CD4-positive, alpha-beta T cell treated with Interleukin-6 for 4 hours (primary cell): ENCODE measurements at places on chromosomes 12 and 14.

GRCh38 chr12:45296046-45296586 is 80.2 kb downstream of the ANO6 start:
- no peak for DNase-seq

GRCh38 chr14:75240781-75241180 is 37.8 kb upstream of the FOS start:
- no peak for DNase-seq

DNA sequence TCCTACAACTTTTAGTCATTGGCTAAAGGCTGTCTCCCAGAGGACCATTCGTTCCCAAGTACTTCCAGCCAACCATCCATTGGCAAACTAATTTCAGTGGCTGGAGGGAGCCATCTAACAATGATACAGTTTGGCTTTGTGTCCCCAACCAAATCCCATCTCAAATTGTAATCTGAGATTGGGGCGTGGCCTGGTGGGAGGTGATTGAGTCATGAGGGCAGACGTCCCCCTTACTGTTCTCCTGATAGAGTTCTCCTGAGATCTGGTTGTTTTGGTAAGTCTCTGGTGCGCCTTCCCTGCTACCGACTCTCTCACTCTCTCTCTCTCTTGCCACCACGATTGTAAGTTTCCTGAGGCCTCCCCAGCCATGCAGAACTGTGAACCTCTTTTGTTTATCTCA is 99.7 kb upstream of the FUT8 start:
- DNase-seq = no peak

DNA sequence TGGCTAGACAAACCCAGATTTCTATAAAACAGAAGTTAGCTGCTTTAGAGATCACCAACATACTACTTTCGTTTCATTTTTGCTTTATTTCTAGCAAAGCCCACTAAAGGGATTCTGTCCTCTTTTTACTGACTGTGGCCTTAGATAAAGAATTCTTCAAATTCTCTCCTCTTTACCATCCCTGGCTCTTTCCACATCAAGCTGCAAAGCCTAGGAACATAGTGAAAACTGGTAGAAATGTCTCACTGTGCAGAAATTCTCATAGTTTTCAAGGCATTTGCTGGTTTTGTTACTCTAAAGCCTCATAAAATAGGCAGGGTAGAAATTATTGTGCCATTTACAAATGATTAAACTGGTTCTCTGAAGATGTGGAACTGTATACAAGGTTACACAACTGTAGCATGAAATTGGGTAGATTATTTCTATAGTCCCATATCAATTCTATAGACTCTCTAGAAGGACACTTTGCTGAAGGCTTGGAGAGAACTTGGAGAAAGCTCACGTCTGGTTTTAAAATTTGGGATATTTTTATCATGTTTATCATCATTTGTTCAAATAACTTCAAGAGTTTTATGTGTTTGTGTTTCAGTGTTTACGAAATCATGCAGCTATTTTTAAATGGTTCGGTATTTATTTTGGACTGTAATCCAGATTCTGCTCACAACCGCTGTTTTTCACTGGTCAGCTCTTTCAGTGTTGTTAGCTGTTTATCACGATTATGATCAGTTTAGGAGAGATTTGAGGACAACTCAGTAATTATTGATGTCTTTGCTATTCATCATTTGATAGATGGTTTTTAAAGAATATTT is 36.7 kb upstream of the CSRP2 start:
- no peak for DNase-seq

GRCh38 chr12:115964626-115965025 is 312.9 kb downstream of the MED13L start:
- no peak for DNase-seq

DNA sequence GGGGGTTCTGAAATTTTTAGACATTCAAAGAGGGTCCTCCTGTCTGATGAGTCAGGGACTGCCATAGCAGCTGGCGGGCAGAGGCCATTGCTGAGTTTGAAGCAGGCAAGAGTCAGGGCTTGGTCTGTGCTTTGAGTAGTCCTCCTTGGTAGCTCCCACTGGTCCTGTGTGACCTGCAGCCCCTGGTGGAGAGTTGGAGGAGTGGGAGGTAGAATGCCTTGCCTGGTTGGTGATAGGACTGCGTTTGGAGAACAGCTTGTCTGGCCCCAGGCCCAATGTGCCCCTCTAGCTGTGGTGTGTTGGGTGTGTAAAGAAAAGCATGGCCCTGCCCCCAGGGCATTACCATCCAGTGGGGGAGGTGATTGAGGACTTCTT is 116.7 kb downstream of the BEGAIN start:
- no peak for DNase-seq

GRCh38 chr12:63064080-63064479 is 86.9 kb downstream of the AVPR1A start:
- no peak for DNase-seq

- no peak for DNase-seq
Measured at GRCh38 chr12:65875640-65876071, 51.4 kb downstream of the HMGA2 start.

GRCh38 chr14:32940066-32940651 is 1.5 kb downstream of the NPAS3 start:
- no peak for DNase-seq

- DNase-seq = no peak
Measured at GRCh38 chr12:3016191-3016590, 57.0 kb downstream of the TEAD4 start.

DNA sequence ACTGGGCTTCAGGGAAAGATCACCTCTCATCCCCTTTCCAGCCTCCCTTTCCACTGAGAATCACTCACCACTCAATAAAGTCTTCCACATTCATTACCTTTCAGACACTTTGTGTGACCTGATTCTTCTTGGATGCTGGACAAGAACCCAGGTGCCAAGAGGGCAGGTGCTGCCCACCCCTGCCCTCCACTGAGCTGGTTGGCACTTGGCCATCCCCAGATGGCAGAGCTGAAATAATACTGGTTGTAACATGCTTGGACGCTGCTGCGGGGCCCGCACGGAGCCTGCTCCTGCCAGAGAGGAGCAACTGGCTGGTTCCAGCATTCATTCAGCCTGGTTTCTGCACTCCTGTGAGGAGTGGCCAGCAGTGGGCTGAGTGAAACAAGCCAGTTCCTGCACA is 386.7 kb upstream of the CCDC196 start:
- DNase-seq = no peak

DNA sequence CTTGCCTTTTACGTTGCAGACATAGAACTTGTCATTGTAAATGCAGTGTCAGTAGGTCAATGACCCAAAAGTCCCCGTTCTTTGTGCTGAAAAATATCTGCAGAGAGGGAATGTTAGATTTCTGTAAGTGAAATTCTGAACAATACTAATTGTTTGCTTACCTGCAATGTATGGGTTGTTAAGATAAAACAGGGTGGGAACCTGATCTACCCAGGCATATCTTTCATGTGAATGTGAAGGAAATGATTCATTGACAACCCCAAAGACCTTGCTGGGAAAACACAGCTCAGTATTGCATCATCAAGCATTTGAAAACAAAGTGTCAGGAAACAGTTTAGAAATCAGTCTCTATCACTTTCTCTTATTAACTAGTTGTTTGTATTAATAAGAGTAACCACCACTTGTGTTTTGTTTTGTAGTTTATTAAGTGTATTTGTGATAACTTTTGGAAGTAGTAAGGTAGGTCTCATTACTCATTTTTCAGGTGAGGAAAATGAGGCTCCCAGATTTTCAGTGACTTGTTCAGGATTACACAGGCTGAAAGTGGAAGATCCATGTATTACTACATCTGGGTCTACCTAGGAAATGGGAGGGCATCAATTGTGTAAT is 57.9 kb upstream of the SLC38A2 start:
- peak; percentile 27 for DNase-seq

DNA sequence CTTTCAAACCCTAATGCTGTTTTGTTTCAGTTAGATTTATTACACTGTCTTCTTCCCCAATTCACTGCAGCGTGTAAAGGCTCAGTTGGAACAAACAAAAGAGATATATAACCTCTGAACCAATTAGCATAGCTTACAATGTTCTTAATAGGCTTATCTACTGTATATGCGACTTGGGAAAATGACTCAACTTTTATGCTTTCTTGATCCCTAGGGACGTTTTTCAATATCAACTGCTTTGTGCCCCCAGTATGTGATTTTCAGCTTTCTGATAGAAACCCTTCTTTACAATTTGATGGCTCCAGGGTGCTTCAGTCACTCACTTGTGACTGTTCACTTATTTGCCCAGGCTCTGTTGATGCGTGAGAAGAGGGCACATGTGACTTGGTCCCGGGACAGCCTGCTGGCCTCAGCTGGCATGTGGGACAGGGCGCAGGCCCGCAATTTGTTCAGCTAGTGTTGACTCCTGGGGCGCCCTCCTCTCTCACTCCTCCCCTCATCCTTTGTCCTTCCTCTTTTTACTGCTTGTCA is 107.1 kb downstream of the TMTC2 start:
- no peak for DNase-seq

GRCh38 chr12:14418451-14418890 is 53.0 kb downstream of the ATF7IP start:
- peak; percentile 24 for DNase-seq
